ENCODE measurements at places on chromosomes 2 and 18.

GRCh38 chr18:51236225-51236624 is 38.7 kb upstream of the MEX3C start:
- peak; percentile 38 for DNase-seq

GRCh38 chr18:23548719-23549118 is 37.6 kb downstream of the NPC1 start:
- DNase-seq = no peak

- no peak for DNase-seq
Observed at GRCh38 chr18:34083910-34084535, 140.7 kb downstream of the NOL4 start.

DNA sequence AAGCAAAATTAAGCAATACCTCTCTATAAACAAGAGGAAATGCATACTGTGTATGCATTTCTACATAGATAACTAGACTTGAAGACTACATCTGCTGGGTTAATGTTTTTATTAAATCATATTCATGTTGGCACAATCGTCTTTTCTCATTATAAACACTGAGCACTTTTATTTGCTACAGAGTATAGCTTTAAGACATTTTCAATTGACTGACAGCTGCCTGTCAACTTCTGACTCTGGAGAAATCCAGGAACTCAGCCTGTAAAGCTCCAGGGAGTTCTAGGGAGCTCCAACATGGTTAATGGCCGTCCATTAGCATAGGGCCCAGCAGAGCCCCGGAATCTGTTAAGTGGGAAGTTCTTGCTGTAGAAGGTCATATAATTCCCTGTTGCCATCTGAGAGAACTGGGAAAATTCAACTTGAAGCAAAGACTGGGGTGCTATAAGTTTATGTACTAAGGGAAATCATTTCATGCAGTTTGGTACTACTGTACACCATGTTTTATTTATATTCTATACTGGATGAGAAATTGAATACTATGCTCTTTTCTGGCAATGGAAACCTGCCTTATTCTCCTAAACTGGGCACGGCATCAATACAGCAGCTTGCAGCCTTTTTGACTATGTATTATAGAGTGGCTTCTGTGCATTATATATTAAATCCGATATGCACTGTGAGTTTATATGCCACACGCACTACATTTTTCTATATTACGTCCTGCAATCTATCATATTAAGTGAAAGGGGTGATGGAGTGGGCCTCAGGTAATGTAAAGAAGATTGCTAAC is 243.5 kb upstream of the ZNF521 start:
- DNase-seq = no peak

- no peak for DNase-seq
Observed at GRCh38 chr2:197152451-197153228, 157.9 kb downstream of the ANKRD44 start.

- no peak for DNase-seq
Observed at GRCh38 chr18:57149051-57149450, 2.2 kb downstream of the BOD1L2 start.

DNA sequence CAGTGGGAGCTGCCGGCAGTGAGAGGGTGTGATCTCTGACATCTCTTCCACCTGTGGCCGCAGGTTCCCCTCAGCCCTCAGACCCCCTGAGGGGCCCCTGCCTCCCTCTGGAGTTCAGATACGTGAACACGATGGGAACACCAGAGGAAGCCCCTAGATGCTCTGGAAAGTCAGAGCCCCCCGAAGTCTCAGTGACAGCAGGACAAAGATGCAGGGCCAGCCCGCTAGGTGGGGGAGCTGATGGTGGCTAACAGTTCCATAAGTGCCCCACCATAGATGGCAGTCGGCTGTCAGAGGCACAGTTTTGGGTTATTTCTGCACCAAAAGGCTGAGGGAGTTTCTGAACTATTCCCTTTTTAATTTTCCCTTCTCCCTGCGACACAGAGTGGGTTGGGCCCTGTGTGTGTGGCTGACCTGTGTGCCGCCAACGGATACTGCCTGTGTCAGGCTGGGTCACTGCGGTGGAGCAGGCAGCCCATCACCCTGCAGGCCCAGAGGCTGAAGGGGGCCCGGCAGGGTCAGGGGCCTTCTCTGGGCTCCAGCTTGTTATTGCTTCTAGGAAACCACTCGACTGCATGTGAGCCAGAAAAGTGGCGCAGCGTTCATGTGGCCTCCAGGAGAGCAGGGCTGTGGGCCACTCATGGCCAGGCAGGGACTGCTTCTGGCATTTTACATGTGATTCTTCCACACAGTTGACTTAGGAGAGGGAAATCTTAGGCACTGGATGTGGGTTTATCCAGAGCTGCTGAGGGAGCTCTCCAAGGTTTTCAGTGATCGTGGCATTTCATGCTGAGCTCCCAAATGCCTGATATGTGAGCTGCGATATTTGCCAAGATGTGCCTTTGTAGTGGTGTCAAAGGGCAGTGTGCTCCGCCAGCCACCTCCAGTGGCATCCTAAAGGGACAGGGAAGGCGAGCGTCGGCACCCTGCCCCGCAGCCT is 225.1 kb downstream of the SH3RF3 start:
- no peak for DNase-seq

- no peak for DNase-seq
Observed at GRCh38 chr18:58355243-58355642, 273.6 kb downstream of the ALPK2 start.

- no peak for DNase-seq
Observed at GRCh38 chr2:174844295-174844708, 80.0 kb upstream of the CHRNA1 start.

GRCh38 chr2:239399433-239399920 is 1.3 kb downstream of the HDAC4 start:
- DNase-seq = peak; percentile 57

GRCh38 chr2:191112448-191112901 is 38.3 kb downstream of the STAT4 start:
- no peak for DNase-seq

- DNase-seq = no peak
Observed at GRCh38 chr2:129935118-129935517, 44.3 kb upstream of the RAB6C start.

DNA sequence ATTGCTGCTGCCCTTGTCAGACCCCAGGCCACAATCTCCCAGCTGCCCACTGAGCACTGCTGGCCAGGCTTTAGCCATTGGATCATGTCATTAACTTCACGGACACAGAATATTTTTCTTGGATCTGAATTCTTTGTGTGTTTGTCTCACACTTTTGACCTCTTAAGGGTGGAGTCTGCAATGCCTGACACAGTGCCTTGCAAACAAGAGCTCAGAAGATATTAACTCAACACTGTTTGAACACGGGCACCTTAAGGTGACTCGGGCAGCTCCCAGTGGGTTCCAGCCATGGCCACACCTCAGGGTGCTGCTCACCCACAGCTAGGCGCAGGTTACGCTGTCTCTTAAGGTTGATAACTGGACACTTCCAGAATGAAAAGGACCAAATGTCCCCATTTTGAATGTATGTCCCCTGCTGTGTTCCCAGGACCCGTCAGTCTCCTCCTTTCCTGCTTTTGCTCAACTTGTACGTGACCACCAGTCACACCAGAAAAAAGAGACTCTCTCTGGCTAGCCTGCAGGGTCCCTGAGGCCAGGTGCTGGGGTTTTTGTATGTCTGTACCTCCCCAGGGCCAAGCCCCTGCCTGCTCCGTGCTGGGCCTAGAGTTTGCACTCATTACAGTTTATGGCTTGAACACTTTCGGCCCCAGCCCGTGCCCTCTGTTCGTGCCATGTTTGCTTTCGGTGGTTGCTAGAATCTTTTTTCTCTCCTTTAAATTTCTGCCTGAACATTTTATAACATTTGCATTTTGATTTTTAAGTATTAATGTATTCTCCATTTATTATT is 33.4 kb upstream of the TMEM131 start:
- no peak for DNase-seq

DNA sequence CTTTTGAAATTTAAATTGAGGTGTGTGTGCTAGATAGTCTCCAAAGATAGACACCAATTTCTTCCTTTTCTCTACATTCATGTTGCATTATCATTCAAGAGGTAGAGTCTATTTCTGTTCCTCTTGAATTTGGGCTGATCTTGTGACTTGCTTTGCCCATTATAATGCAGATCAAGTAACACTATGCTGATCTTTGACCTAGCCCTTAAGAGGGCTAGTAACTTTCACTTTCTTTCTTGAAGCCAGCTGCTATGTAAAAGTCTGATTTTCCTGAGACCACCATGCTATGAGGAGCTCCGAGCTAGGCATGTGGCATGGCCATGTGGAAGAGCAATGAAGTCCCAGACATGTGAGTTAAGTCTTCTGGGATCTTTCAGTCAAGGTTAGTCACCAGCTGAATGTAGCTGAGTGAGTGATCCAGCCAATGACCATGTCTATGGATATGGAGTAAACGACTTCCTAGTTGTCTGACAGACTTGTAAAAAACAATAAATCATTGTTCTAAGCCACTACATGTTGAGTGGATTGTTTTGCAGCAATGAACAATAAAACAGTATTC is 189.4 kb upstream of the CWC22 start:
- no peak for DNase-seq

GRCh38 chr2:120736624-120737339 is 1.1 kb downstream of the GLI2 start:
- DNase-seq = no peak

GRCh38 chr2:1804351-1804771 is 60.0 kb upstream of the PXDN start:
- no peak for DNase-seq

DNA sequence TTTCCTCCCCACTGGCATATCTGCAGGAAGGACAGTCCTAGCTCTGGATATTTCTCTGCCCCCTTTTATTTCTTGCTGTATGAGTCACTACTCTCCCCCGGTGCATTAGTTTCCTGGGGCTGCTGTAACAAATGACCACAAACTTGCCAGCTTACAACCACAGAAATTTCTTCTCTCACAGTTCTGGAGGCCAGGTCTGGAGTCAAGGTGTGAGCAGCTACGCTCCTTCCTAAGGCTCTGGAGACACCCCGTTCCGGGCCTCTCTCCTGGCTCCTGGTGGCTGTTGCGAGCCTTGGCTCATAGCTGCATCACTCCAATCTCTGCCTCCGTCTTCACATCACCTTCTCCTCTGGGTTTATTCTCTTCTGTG is 34.1 kb downstream of the PTPRM start:
- no peak for DNase-seq

DNA sequence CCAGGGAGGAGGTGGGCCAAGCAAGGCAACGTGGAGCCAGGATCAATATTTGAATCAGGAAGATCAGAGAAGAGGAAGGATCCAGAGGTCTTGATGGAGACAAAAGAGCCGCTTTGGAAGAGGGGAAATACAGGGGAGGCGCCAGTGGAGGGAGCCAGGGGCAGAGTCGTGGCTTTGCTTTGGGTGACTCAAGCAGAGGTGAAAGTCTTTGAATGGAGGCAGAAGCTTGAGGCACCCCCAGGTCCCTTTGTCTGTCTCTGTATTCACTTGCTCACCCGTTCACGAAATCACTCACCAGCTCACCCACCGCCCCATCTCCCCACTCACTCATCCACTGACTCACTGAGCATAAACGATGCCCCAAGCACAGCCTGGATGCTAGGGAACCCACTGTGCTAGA is 134.1 kb downstream of the ACOXL start:
- DNase-seq = no peak

GRCh38 chr18:267380-267687 is 513 bp downstream of the THOC1 start:
- DNase-seq = no peak

DNA sequence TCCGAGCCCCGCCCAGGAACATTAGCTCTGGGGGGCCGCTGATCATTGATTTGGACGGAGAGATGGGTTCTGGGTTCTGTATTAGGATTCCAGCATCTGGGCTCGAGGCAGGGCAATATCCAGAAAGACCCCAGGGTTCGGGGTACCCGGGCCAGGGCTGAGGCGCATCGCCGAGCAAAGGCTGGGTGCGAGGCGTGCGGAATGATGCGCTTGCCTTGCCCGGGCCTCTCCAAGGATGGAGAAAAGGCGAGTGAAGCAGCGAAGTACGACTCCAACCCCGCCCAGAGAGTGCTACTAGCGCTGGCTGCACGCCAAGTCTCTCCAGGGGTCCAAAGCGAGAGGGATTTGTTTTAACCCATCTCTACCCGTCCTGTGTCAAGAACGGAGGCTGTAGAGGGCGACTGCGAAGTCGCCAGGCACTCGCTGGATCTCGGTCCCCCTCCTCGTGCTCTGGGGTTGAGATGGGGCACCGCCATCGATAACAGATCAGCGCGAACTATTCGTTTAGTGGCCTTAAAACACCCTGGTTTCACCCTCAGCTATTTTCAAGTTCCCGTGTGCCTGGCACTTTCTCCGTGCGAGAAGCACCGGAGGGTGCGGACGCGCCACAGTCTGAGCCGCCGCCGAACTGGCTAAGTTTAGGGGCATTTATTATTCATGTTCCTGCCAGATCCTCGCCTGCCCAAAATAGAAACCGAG is 1.9 kb downstream of the ADCYAP1 start:
- DNase-seq = no peak

GRCh38 chr2:124153713-124154112 is 128.6 kb downstream of the CNTNAP5 start:
- no peak for DNase-seq

DNA sequence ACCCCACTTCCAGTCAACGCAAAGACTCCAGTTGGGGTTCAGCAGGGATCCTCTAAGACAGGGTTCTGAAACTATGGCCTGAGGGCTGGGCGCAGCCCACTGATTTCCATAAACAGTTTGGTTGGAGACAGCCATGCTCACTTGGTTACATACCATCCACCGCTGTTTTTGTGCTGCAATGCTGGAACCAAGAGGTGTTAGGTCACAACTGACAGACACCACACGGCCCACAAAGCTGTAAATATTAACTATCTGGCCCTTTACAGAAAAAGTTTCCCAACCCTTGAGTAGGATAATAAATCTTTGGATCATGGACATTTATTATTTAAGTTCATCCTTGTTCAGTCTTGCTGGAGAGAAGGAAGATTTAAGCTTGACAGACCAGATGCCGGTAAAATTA is 8.4 kb upstream of the CD226 start:
- no peak for DNase-seq

DNA sequence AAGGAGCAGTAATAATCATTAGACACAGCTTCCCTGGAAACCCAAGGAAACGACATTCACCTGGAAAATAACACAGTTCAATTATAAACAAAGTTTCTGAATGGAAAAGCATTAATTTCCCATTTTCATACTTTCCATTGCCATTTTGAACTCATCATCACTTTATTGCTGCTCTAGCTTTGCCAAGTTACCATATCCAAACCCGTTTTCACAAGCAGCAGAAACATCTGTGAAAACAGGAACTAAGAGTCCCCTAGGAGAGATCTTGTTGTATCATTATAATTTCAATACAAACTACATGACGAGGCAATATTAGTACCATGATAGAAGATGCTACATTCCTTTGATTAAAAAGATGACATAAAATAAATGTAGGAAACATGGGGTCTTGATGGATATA is 597.0 kb upstream of the NRXN1 start:
- no peak for DNase-seq

DNA sequence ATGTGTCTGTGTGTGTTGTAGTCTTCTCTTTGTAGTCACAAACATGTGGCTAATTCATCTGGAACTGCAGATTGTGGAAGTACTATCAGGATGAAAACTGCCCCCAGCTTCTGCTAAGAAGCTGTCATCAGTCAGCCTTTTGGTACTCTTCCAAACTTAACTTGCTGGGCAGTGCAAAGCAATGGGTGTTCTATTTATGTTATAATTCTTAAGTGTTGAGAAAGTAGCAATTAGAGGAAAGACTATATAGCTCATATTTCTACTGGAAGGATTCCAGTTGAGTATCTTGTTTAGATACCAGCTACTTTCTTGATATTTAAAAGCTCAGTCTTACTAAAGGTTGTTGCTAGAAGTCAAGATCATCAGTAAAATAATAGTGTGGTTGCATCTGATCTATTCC is 52.1 kb downstream of the SLC38A11 start:
- no peak for DNase-seq

GRCh38 chr2:85786444-85786843 is 32.7 kb downstream of the ATOH8 start:
- DNase-seq = no peak

GRCh38 chr2:20421336-20421987 is 25.4 kb upstream of the RHOB start:
- no peak for DNase-seq
